Neuronal stem cell (in vitro differentiated cells): ENCODE measurements at places on chromosomes 4 and X.
A peak's percentile ranks its signal among the peaks of the same experiment; 100 is the strongest.

DNA sequence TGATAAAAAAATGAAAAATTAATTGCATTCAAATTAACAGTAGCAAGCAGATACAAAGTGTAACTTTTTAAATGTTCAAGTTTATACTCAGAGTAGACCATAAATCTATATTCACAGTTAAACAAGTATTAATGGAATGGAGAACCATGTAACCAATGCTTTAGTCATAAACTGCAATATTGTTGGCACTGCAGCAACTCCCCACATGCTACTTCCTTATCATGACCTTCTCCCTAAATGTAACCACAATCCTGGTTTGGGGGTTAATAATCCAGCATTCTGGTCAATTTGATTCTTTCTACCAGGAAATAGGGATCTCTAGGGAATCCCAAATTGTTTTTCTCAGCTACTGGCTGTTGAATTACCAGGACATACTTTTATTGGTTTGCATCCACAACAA is 223.9 kb upstream of the DCAF8L1 start:
- DNase-seq: no peak

DNA sequence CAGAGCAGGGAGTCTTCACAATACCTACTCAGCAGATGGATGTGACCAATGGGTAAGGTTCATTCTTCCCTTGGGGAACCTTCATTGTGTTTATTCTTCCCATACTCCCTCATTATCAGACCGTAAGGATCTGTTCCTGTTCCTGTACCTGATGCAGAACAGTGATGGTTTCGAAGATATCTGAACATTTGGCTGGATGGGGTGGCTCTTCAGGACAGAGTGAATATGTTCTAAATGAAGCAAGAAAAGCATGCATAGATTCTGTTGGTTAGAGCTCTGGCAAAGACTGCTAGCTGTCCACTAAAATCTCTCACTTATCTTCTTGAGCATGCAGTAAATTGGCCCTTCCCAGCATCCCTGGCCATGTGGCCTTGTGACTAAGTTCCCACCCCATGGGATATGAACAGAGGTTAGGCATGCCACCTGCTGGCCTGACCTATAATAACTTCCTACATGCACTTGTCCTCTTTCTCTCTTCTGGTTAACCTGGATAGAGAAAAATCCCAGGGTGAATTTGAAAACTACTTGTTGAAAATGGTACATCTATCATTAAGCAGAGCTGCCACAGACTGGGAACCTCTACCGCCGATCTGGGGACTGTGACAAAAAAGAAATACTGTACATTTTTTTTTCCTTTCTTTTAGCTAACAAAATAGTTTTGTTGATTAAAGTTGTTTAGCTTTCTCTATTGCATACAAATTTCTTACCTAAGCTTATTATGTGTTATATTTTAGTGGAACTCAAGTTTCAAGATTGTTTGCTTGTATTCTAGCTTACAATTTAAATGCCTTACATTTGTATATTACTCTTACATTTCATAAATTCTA is 60.0 kb upstream of the BANK1 start:
- peak; percentile 24 for DNase-seq

DNA sequence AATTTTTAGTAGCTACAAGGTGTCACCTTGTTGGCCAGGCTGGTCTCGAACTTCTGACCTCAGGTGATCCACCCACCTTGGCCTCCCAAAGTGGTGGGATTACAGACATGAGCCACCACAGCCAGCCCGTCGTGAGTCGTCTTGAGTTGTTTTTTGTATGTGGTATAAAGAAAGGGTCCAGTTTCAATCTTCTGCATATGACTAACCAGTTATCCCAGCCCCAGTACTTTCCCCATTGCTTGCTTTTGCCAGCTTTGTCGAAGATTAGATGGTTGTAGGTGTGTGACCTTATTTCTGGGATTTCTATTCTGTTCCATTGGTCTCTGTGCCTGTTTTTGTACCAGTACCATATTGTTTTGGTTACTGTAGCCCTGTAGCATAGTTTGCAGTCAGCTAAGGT is 105.9 kb downstream of the OR13H1 start:
- DNase-seq: no peak

- no peak for DNase-seq
Observed at GRCh38 chr4:8682296-8682695, 89.7 kb downstream of the CPZ start.
